HL-60 (cell line): ENCODE measurements at places on chromosomes 6 and 20.

DNA sequence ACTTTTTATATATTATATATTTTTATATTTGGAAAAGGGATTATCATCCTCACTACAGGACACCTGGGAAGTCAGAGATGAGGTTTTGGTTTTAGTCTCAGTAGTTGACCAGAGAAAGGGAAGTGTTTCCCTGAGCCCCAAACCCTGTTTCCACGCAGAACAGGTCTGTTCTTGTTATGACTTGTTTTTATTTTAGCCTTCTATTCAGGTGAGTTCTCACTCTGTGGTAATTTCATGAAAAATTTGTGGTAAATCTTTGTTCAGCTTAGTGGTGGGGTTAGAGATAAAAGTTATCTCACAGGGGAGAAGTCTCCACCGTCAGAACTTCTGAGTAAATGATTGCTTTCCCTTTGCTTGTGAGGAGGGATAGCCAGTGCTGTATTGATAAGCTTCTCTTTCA, 224.9 kb downstream of the FARS2 start:
- DNase-seq, result no peak

- DNase-seq, result no peak
Measured at GRCh38 chr20:46547995-46548394, 2.5 kb downstream of the OCSTAMP start.

DNA sequence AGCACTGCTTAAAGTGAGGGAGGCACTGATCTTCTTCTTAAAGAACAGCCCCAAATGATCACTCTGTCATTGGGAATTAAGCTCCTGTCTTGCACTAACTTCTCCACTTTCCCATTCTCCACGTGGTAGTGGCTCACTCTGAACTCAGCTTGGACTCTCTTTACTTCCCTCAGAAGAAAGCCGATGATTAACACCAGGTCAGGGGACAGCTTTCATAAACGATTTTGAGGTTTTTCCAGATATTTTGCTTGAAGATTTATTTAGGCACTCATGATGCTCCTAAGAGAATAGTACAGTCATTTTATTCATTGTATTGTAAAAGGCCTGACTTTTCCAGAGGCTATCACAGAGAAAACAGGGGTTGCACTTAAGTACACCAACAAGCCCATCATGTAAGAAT, 81.0 kb upstream of the LTV1 start:
- no peak for DNase-seq

DNA sequence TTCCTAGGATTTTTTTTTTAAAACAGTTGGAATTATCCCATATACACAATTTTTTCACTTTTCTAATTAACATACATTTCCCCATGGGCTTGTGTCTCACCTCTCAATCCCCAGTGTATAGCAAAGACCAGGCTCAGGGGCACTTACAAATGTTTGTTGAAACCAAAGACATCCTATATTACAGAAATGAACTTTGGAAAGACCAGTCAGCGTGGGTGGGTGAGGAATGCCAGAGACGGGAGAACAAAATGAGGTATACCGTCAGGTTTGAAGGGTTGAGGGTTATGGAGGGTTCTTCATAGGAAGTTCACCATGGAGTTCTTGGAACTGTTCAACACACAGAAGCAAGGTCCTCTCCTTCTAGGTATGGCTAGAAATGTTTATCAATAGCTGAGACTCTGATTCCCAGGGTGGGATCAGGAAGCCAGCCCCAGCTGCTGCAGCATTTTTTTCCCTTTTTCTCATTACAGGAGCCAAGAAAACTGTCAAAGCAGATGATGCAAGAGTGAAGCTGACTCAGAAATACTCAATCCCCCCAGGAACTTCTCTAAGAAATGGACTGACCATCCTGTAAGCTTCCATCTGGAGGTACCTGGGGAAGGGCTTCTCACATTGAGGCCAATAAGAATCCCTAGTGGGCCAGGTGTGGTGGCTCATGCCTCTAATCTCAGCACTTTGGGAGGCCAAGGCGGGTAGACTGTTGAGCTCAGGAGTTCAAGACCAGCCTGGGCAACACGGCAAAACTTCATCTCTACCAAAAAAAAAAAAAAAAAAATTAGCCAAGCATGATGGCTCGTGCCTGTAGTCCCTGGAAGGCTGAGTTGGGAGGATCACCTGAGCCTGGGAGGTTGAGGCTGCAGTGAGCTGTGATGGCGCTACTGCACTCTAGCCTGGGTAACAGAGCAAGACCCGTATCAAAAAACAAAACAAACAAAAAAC, 15.9 kb upstream of the TBC1D20 start:
- no peak for DNase-seq

GRCh38 chr6:5706124-5707033, 300.3 kb downstream of the NRN1 start:
- DNase-seq, result no peak

GRCh38 chr6:111381123-111381522, 101.9 kb downstream of the REV3L start:
- DNase-seq, result no peak

DNA sequence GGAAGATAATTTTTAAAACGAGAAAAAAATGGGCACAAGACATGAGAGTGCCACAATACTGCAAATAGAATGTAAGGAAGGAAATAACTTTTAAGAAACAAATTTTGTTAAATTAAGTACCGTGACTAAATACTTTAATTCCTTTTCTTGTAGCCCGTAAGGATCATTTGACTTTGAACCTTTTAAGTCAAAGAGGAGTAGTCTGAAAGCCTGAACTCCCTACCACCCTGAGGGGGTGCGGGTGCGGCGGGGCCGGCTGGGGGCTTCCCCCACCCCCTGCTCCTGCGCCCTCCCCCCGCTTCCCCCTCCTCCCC, 231 bp upstream of the PHACTR2 start:
- DNase-seq, result no peak

DNA sequence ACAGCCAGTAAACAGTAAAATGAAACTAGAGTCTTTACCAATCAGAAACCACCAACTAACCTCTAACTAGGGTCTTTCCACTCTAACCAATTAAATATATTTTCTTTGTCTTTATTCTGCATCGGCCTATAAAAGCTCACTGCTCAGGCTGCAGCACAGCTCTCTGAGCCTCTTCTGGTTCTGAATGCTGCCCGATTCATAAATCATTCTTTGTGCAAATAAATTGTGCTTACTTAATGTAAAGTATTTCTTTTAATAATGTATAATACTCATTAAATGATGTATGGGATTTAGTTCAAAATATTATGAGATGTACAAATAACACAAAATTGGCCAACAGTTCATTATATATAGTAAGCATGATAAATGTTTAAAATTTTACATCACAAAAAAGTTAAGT, 7.9 kb downstream of the IBTK start:
- no peak for DNase-seq

DNA sequence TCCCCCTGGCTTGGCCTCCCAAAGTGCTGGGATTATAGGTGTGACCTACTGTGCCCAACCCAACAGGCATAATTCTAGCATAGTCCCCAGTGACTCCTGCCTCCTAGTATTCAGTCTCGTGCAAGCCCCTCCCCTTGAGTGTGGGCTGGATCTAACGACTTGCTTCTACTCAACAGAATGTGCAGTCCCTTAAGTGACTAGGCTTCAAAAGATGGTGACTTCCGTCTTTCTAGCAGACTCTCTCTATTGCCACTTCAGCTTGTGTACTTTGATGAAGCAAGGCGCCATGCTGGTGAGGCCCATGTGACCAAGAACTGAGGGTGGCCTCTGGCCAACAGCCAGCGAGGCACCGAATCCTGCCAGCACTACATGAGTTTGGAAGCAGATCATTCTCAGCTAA, 109.6 kb upstream of the TRAF3IP2 start:
- DNase-seq, result no peak

DNA sequence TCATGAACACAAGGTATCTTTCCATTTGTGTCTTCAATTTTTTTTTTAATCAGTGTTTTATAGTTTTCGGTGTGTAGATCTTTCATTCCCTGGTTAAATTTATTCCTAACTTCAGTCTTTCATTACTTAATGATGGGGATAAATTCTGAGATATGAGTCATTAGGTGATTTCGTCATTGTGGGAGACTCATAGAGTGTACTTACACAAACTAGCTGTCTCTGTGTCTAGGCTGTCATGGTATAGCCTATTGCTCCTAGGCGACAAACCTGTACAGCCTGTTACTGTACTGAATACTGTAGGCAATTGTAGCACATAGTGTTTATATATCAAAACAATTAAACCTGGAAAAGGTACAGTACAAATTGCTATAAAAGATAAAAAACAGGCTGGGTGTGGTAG, 42.1 kb downstream of the SMAP1 start:
- no peak for DNase-seq

DNA sequence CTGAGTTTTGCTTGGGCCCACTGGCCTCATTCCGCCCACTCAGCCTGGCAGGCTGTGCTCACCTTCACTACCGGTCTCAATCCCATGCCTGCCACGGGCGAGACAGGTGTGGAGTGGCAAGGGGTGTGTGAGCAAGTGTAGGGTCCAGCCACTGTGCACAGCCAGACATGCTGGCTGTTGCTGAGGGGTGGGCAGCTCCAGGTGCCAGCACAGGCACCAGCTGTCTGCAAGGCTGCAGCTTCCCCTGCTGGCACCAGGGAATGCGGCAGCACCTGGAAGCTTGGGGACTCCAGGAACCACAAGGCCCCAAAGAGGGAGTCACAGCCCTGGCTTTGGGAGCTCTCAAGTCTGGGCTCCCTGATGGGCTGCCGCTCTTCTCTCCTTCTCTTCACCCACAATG, 372.7 kb downstream of the CBLN4 start:
- DNase-seq, result no peak

- no peak for DNase-seq
Measured at GRCh38 chr6:15995493-15995892, 133.4 kb upstream of the MYLIP start.

DNA sequence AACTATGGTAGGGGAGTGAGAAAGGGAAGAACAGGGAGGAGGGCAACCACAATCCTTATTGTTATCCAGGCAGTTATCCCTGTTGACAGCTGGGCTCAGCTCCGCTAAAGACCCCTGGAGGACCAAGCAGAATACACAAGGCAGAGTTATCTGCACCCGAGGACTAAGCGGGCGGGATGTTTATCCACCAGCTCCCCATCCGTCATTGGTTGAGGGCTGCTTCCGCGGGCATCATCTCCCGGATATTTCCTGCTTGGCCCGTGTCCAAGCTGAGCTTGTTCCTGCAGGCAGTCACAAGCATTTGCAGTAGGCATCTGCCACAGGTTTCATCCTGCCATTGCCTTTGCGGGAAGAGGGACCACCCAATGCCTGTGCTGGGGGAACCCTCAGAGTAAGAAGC, 102.1 kb downstream of the DLGAP4 start:
- DNase-seq, result no peak

- DNase-seq, result no peak
Measured at GRCh38 chr6:34810017-34810882, 18.4 kb downstream of the BLTP3A start.

GRCh38 chr6:14305624-14306023, 188.1 kb downstream of the CD83 start:
- DNase-seq, result no peak

DNA sequence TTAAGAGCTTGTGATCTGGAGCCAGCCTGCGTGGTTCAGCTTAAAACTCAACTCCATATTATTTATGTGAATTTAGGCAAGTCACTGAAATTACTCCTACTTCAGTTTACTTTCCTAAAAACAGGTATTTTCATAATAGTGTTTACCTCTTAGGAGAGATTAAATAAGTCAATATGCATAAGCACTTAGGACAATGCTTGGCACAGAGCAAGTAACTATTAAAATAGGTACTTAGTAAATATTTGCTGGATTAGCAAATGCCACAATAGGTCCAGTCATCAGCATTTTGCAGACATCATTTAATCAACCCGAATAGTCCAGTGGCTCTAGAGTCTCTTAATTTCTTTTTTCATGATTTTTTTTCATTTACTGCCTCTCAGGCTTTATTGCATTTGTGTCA, 78.6 kb upstream of the PTPRK start:
- DNase-seq, result no peak

DNA sequence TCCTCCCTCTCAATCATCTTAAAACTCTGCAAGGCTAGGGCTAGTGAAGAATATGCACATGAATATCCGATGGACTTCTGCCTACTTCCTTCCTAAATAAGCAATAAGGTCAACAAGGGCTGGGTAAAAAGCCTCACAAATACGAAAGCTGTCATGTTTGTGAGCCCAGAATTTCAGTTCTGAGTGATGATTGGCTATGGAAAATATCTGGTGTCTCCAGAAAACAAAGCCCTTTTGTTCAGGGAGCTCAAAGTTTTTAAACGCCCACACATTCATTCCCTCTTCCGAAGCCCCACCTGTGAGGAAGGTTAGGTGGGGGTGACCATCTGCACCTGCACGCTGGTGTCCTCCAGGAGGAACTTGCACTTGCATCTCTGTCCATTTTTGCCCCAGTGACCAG, 126.9 kb upstream of the ARMC2 start:
- no peak for DNase-seq

DNA sequence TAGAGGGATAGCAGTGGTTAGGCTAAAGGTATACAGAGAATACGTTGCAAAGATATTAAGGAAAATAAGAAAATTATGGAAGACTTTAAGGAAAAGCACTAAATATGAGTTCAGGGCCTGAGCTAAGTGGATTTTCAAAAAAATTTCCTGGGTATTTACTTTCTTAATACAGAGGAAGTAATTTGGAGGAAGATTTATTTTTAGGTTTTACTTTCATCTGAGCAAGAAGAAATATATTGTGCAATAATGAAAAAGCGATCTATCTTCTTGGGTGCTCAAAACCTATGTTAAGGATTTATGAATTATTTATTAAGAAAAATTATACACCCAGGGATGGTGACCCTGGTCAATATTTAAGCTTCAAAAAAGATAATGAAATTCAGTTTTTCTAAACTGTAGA, 224.7 kb downstream of the PLCB1 start:
- no peak for DNase-seq

- no peak for DNase-seq
Measured at GRCh38 chr6:166365221-166365620, 17.5 kb downstream of the MPC1 start.

GRCh38 chr6:4728926-4729325, 47.3 kb upstream of the CDYL start:
- DNase-seq, result no peak

GRCh38 chr20:4894981-4895381, 106.3 kb downstream of the SLC23A2 start:
- no peak for DNase-seq

- no peak for DNase-seq
Measured at GRCh38 chr6:166244353-166245045, 63.7 kb downstream of the PRR18 start.

GRCh38 chr6:166010136-166010960, 157.3 kb downstream of the TBXT start:
- no peak for DNase-seq

DNA sequence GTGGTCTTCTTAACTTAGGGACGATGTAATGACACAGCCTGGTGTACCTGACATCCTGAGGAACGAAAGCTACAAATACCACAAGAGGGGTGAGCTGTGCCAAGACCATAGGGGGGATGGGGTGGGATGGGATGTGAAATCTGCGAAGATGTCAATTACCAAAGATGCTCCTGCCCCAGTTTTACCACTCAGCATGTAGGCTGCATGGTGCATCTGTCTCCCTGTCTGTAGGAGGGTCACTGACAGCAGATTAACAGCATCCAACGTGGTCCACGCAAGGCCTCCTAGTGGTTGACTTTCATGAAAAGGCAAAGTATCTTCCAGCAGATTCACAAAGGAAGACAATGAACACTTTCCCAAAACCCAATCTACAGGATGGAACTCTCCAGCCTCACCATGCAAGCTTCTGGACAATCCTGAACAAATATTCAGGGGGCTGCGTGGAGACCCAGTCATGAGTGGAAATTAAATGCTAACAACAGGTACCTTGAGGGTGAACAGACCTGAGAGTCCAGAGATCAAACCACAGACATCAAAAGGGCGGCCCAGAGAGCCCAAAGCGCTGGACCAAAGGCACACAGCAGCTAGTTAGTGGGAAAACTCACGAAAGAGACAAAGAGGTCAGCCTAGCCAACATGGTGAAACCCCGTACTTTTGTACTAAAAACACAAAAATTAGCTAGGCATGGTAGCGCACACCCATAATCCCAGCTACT, 44.4 kb downstream of the ZMYND8 start:
- DNase-seq, result no peak
